Activated CD8-positive, alpha-beta memory T cell treated with anti-CD3 and anti-CD28 coated beads for 1 hour (primary cell): ENCODE measurements at places on chromosomes 5 and 9.

GRCh38 chr9:136171801-136172411 is 33.0 kb downstream of the LHX3 start:
- DNase-seq = no peak

DNA sequence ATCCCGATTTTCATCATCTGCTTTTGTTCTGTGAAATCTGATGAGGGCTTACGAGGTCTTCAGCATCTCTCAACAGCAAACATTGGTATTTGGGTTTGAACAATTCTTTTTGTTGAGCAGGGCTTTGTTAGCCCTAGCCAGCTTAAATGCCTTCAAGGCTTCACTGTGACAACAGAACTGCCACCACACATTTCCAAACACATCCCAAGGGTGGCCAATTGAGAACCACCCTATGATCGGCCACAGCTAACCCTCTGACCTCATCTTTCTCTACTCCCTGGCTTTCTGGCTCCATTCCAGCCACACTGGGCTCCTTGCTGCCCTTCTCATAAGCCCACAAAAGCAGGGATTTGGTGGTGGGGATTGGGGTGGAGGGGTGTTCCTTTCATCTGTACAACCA is 17.6 kb downstream of the MTX3 start:
- DNase-seq = no peak

DNA sequence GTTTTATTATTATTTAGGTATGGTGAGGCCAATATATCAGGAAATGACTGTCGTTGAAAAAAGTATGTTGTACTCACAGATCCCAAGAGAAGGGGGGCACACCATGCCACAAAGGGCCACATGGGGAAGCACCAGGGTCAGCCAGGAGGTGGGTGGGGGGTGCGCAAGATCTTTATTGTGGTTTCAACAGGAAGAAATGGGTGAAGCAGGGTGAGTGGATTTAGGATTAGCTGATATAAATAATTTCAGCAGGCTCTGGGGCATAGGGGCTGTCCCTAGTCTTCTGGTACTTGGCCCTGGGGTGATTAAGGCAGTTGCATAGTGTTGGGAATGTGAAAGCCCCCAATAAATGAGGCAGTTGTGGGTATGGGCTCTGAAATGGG is 8.6 kb downstream of the PDCD1LG2 start:
- no peak for DNase-seq

DNA sequence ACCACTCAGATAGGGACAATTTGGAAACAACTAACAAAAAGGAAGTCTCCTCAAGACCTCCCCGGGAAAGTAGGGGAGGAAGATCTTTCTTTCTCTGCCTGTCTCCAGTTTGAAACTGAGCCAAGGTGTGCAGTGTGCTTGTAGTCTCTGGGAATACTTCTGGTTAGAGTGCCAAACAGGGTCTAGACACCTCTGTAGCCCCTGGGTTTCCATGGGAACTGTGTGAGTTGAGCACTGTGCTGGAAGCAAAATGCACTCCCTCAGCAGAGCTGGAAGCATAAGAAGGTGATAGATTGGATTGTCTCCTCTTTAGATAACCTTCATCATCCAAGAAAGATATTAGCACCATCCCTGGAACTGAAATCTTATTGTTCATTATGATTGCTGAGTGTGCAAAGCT is 129.2 kb upstream of the TNPO1 start:
- no peak for DNase-seq

GRCh38 chr5:172866802-172867748 is 33.0 kb downstream of the ERGIC1 start:
- DNase-seq = no peak

DNA sequence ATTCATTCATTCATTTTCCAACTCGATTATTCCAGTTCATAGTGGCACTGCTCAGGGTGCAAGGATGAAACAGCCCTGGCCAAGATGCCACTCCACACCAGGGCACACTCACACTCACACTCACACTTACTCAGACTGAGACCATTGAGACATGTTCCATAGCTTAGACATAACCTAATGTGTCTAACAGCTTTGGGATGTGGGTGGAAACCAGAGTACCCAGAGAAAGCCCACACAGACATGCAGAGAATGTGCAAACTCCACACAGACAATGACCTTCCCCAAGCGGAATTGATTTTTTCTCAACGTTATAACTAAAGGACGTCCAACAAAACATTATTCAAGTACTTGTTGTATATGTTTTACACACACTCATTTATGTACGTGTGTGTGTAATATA is 1363.5 kb downstream of the EFNA5 start:
- no peak for DNase-seq

DNA sequence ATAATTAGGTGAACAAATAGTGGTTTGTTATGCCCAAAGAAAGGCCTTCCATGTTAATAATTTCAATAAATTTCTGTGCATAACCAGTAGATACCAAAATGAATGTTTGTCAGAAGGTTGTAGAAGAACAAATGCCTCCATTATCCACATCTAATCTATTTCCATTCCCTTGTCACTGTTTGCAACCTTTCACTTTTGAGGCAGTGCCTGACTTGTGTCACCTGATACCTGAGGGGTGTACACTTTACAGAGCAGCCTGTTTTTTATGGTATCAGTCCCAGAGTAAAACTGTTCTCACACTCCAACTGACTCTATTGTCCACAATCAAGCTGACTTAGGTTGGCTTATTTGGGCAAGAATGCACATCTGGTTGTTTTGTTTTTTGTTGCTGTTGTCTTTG is 40.1 kb downstream of the FREM1 start:
- DNase-seq = no peak

- no peak for DNase-seq
Measured at GRCh38 chr5:124745007-124745927, 1.2 kb downstream of the ZNF608 start.

GRCh38 chr5:180085837-180086236 is 14.3 kb upstream of the RNF130 start:
- no peak for DNase-seq

DNA sequence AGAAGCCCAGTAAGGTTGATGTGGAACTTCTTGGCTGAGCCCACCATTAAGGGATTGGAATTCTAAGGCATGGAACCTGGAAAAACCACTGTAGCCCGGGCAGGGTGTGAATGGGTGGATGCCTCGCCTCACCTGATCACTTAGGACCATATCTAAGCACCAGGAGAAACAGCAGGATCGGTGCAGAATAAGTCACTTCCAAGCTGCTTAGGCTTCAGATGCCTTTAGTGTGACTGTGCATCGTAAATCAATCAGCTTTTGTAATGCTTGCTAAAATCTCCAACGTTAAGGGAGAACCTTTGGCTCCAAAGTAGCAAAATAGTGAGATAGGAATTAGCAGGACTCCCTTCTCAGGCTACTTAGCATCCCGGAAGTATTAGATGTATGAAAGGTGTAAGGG is 103.9 kb upstream of the MEGF10 start:
- DNase-seq = no peak

DNA sequence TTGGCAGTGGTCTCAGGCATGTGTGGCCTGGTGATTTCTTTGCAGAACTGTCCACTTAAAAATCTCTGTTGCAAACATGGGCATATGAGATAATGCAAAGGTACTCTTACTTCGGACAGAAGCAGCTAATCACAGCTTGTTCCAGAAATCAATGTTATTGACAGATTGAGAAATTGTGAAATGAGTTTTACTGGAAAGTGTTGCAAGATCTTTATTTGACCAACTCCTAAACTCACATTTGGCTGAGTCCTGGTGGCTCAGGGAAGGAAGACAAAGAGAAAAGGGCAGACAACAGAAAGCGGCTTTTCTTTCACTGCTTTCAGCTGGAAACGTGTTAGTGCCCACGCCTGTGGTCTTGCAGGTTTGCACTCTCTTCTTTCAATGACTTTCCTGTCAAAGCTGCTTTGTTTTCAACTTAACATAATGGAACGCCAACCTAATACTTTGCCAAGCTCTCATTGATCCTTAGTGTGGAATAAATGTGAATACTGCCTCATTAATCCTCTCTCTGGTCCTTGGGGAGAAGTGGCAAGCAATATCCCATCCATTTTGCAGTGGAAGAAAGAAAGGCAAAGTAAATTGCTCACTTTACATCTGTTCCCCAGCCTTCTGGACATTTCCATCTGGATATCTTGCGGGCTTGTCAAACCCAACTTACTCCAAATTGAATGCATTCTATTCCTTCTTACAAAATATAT is 586.4 kb downstream of the LRRC70 start:
- no peak for DNase-seq

GRCh38 chr5:93510626-93511380 is 70.2 kb downstream of the NR2F1-AS1 start:
- no peak for DNase-seq

- no peak for DNase-seq
Measured at GRCh38 chr5:133120156-133120750, 68.4 kb downstream of the HSPA4 start.

GRCh38 chr5:148730270-148730669 is 75.9 kb upstream of the HTR4 start:
- no peak for DNase-seq

DNA sequence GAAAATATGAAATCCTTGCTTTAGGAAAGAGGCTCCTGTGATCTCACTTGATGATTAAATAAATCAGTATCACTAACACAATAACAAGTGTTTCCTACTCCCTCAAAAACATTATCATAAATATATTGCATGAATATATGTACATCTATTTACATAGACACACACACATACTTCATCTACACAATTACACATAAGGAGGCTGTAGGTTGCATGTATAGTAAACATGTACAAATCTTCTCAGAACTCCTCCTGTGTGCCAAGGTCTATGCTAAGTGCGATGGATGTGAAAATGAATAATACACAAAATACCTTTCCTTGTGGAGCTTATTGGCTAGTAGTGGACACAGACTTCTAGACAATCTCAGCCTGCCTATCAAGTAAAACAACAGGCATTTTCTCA is 239.9 kb downstream of the AGTPBP1 start:
- DNase-seq = no peak

DNA sequence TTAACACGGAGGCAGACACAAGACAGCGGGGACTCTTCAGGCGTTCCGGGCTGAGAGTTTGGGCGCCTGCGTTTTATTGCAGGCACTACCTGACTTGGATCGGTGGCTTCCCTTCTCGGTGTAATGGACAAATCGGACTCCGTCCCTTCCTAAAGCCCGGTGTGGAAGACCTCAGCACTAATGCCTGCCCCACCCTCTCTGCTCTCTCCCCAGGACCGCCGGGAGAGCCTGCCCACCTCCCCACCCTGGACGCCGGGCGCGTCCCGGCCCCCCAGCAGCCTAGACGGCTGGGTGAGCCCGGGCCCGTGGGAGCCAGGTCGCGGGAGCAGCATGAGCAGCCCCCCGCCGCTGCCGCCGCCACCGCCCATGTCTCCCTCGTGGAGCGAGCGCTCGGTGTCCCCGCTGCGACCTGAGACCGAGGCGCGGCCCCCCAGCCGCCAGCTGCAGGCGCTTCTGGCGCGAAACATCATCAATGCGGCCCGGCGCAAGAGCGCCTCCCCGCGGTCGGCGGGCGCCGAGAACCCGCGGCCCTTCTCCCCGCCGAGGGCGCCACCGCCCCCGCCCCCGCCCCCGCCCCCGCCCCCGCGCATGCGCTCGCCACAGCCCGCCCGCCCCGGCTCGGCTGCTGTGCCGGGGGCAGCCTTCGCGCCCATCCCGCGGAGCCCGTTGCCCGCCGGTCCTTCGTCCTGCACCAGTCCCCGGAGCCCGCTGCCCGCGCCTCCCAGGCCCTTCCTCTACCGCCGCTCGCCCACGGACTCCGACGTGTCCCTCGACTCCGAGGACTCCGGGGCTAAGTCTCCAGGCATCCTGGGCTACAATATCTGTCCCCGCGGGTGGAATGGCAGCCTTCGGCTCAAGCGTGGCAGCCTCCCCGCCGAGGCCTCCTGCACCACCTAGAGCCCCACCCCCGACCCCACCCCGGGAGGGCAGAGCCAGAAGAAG is 4.6 kb upstream of the MYOZ3 start:
- peak; percentile 43 for DNase-seq

- DNase-seq = no peak
Measured at GRCh38 chr9:78746010-78746409, 449.1 kb downstream of the PSAT1 start.

GRCh38 chr9:134775081-134775951 is 105.3 kb upstream of the FCN2 start:
- no peak for DNase-seq

DNA sequence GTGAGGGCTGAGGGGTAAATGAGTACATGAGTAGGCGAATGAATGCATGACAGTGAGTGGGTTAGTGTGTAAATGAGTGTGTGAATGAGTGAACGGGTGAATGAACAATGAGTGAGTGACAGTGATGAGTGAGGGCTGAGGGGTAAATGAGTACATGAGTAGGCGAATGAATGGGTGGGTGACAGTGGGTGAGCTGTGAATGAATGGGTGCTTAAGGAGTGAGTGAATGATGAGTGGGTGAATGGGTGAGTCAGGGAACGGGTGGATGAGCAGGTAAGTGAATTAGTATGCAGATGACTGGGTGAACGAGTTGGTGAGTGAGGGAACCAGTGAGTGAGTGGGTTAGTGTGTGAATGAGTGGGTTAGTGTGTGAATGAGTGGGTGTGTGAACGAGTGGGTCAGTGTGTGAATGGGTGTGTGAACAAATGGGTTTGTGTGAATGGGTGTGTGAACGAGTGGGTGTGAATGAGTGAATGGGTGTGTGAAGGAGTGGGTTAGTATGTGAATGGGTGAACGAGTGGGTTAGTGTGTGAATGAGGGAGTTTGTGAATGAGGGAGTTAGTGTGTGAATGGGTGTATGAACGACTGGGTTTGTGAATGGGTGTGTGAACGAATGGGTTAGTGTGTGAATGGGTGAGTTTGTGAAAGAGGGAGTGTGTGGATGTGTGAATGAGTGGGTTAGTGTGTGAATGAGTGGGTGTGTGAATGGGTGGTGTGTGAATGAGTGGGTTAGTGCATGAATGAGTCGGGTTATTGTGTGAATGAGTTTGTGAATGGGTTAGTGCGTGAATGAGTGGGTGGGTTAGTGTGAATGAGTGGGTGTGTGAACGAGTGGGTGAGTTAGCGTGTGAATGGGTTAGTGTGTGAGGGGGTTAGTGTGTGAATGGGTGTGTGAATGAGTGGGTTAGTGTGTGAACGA is 32.9 kb downstream of the NKD2 start:
- DNase-seq = no peak

- DNase-seq = no peak
Measured at GRCh38 chr5:64958757-64959391, 190.1 kb downstream of the CWC27 start.

- DNase-seq = no peak
Measured at GRCh38 chr5:95709967-95710650, 21.0 kb upstream of the RHOBTB3 start.

DNA sequence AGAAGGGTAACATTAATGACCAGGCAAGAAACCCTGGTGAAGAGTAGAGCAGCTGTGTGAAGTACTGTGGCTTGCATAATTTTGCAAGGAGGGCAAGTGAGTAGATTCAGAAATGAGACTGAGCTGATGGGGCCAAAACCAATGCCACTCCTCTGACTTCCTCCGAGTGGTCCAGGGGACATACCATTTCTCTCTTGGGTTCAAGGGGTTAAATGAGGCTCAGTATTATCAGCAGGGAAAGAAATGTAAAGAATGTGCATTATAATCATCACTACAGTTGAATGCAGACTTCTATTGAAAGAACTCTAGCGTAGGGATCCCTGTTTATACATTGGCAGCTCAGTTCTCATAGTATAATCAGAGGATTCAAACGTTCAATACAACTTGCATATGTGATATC is 9.9 kb downstream of the POLR3G start:
- no peak for DNase-seq
